Vagina (tissue), 2 donors: ENCODE measurements at places on chromosomes 1 and 21.

DNA sequence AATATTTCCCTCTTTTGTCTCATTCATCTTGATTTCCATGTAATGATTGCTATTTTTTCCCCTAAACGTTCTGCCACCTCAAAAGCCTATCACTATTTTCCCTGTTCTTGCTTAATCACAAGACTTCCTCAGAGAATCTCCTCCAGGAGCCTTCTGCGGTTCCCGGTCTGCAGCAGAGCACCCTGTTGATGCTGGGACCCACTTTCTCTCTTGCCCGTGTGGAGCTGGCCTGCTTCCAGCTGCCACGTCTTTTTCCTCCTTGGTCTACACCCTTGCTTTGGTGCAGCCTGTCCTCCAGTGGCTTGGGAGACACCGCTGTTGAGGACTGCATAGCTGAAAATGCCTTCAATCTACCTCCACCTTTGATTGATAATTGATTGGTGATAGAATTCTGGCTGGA is 70.0 kb upstream of the COA6 start:
- no peaks in the 10 kb centered on the region for H3K27me3 ChIP-seq
- DNase-seq, result no peak
- no peak overlapping the region for H3K27ac ChIP-seq
- H3K36me3 ChIP-seq, result no peaks in the 10 kb centered on the region

DNA sequence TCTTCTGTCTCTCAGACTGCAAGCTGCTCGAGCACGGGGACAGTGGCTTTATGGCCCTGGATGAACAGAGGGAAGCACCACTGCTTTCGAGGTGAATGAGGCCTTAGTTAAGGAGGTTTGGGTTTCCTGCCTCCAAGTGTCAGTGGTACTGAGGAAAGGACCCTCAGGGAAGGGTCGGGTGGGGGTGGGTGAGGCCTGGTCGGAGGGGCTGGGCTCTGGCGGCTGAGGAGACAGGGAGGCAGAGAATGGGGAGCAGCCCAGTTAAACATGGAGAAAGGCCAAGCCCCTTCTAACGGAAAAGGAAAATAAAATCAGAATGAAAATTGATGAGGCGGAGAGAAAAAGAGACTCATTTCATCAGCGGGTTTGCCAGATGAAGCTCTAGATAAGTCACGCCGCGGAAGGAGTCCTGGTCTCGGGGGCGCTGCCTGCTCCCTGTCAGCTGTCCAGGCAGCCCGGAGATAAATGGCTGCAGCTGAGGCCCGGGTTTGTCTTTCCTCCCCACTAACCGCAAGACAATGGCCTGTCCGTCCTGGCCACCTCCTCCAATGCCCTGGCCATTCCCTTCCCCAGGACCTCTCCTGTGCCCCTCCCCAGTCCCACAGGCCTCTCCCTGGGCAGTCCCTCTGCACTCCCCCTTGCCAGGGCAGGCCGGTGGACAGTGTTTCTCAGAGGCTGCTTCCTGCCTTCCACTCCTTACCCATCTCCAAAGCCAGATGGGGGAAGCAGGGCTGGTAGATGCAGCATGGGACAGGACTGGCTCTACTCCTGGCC is 55.2 kb downstream of the LRRN2 start:
- no peak for DNase-seq
- H3K36me3 ChIP-seq, result no peaks in the 10 kb centered on the region
- H3K27me3 ChIP-seq, result no peaks in the 10 kb centered on the region
- no peak overlapping the region for H3K4me3 ChIP-seq

DNA sequence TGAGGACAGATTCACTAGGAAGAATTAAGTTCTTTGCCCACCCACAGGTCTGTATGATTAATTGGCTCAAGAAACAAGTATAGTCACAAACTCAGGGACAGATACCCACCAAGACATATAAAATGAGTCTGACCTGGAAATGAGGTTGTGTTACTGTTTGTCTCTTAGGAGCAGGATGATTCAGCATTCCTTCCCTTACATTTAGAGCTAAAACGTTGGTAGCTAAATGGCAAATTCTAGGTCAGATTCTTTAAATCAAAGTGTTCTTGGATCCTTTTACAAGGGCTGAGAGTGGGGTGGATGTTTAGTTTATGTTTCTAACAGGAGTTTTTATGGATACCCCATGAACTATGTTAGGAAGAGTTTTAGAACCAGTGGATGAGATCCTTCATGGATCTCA is 4.7 kb downstream of the RIMKLA start:
- H3K4me1 ChIP-seq, result peaks cover 10% of the 10 kb centered on the region
- H3K27ac ChIP-seq, result no peak overlapping the region
- no peaks in the 10 kb centered on the region for H3K36me3 ChIP-seq
- H3K27me3 ChIP-seq, result no peaks in the 10 kb centered on the region
- no peak for DNase-seq

DNA sequence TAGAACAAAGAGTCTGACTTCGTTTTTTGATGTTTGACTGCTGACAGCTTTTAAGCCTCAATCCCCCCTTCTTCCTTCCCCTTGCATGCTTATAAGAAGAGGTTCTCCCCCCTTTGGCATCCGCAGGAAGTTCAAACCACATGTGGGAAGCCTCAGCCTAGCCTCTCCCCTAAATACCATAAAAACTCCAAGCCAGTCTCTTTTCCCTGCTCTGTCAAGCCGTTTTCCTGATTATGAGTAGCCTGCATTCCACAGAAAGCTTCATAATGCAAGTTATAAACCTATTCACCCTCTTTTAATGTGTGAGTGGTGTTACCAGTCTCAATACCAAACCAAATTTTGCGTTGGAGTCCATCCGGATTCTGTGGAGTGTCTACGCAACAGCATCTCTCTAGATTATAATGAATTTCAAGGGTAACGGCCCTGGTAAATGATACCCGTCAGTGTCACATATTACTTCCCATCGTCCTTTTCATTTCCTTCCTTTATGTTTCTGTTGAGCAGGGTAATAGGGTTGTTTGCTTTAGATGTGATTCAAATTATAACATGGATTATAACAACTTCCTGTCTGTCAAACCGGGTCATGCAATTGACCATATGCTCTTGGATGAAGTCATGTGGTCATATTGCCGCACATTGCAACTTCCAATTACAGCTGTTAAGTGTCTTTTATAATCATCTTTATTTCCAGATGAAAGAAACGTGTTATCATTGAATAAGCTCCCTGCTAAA is 717.5 kb downstream of the RWDD3 start:
- no peaks in the 10 kb centered on the region for H3K27me3 ChIP-seq
- H3K27ac ChIP-seq, result no peak overlapping the region
- H3K4me3 ChIP-seq, result no peak overlapping the region

GRCh38 chr1:52665006-52665941 is 32.3 kb downstream of the SHISAL2A start:
- peaks cover 12% of the 10 kb centered on the region for H3K4me1 ChIP-seq
- DNase-seq, result no peak
- H3K36me3 ChIP-seq, result no peaks in the 10 kb centered on the region
- no peak overlapping the region for H3K4me3 ChIP-seq
- no peak overlapping the region for H3K27ac ChIP-seq

DNA sequence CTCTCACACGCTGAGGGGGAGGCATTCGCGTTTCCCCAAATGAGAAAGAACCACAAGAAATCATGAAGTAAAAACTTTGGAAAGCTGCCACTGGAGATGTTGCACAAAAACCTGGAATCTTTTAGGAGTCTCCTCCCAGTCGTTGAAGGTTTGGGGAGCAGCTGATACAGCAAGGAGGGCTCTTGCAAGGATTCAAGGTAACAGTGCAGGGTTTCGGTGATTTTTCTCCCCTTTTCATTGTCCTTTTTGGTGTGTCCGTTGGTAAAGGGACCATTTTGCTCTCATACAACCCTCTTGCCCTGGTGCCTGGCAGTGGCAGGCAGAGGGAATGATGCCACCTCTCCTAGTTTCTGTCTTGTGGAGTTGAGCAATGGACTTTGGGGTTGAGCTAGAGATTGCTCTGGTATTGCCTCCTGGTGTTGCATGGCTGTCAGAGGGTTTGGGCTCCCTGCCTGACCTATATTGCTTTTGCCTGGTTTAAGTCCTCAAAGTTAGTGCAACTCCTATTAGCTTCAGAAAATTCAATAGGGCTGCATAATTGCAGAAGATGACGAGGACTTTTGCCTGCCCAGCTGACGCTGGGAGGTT is 872 bp downstream of the BRINP2 start:
- no peaks in the 10 kb centered on the region for H3K36me3 ChIP-seq
- H3K27ac ChIP-seq, result no peak overlapping the region
- peaks cover 3% of the 10 kb centered on the region for H3K27me3 ChIP-seq
- H3K4me3 ChIP-seq, result peak overlapping the region; percentile 32
- no peak for DNase-seq
- peaks cover 14% of the 10 kb centered on the region for H3K4me1 ChIP-seq

DNA sequence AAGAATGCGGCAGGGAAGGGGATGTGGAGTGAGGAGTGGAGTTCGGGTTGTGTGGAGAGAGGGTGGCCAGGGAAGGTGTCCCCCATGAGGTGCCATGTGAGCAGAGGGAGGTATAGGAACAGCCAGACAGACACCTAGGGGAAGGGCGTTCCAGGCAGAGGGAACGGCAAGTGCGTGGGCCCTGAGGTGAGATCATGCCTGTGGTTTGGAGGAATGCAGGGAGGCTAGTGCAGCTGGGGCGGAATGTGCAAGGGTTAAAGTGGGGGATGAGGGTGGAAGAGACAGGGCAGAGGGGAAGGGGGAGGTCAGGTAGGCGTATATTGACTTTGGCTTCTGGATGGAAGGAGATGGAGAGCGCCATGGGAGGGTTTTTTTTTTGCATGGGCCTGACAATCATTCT is 31.6 kb upstream of the PADI6 start:
- no peak overlapping the region for H3K27ac ChIP-seq
- H3K4me1 ChIP-seq, result no peaks in the 10 kb centered on the region
- DNase-seq, result no peak
- H3K4me3 ChIP-seq, result no peak overlapping the region
- H3K27me3 ChIP-seq, result no peaks in the 10 kb centered on the region
- no peaks in the 10 kb centered on the region for H3K36me3 ChIP-seq
